Left renal cortex interstitium (tissue), 4 donors: ENCODE measurements at places on chromosomes 5 and 9. TPM values are rescaled to one million over a fixed set of nuclear protein-coding genes. Genes with fewer than 3 reads are reported as not detected.

Gene IGFBPL1
- polyA plus RNA-seq, result 1.5 TPM

Gene SLC25A25
- polyA plus RNA-seq, result 13.5 TPM

Gene GRK6
- polyA plus RNA-seq, result 26.3 TPM

Gene OR2K2
- not detected for polyA plus RNA-seq

Gene LAMC3
- polyA plus RNA-seq, result 23.6 TPM

Gene CTXN3
- not detected for polyA plus RNA-seq

Gene ADRA1B
- polyA plus RNA-seq, result 2.2 TPM

Gene FOXD4L4
- not detected for polyA plus RNA-seq

Gene PELO
- polyA plus RNA-seq, result 28.5 TPM

Gene KLHL9
- polyA plus RNA-seq, result 48.9 TPM

Gene SLC6A3
- 0.88 TPM for polyA plus RNA-seq

Gene ZNF462
- polyA plus RNA-seq, result 34.3 TPM

Gene PTPN3
- polyA plus RNA-seq, result 48.5 TPM

Gene MPDZ
- polyA plus RNA-seq, result 49.7 TPM

Gene C9orf50
- polyA plus RNA-seq, result 0.91 TPM

Gene ARID3C
- polyA plus RNA-seq, result not detected

Gene STC2
- polyA plus RNA-seq, result 1.3 TPM

Gene CNTNAP3B
- polyA plus RNA-seq, result 16.3 TPM

Gene CCDC180
- polyA plus RNA-seq, result 35.0 TPM

Gene UNC5A
- 0.35 TPM for polyA plus RNA-seq

Gene THBS4
- 15.7 TPM for polyA plus RNA-seq

Gene MEGF9
- polyA plus RNA-seq, result 18.0 TPM

Gene FOXD1
- polyA plus RNA-seq, result 23.6 TPM

Gene KCTD16
- 2.5 TPM for polyA plus RNA-seq

Gene EQTN
- not detected for polyA plus RNA-seq

Gene INSYN2B
- 2.7 TPM for polyA plus RNA-seq

Gene SLC34A1
- polyA plus RNA-seq, result 138 TPM

Gene SPINK6
- not detected for polyA plus RNA-seq

Gene CCL27
- polyA plus RNA-seq, result 0.23 TPM

Gene SMIM23
- 0.13 TPM for polyA plus RNA-seq

Gene LECT2
- polyA plus RNA-seq, result 3.6 TPM

Gene NR4A3
- 0.32 TPM for polyA plus RNA-seq

Gene TSSK1B
- 0.09 TPM for polyA plus RNA-seq

Gene SPATA31E1
- not detected for polyA plus RNA-seq

Gene CD74
- polyA plus RNA-seq, result 330 TPM

Gene QRFP
- polyA plus RNA-seq, result 0.58 TPM

Gene MCIDAS
- 0.77 TPM for polyA plus RNA-seq

Gene BARX1
- 0.57 TPM for polyA plus RNA-seq

Gene DRD1
- not detected for polyA plus RNA-seq

Gene FSTL4
- 0.99 TPM for polyA plus RNA-seq

Gene IER5L
- polyA plus RNA-seq, result 20.7 TPM

Gene PCDHGB5
- polyA plus RNA-seq, result 10.2 TPM

Gene OR13D1
- polyA plus RNA-seq, result not detected

Gene IFNA2
- polyA plus RNA-seq, result not detected

Gene PCDHGA12
- polyA plus RNA-seq, result 1.5 TPM

Gene SLC45A2
- polyA plus RNA-seq, result 0.38 TPM

Gene SPATA31C1
- 0.71 TPM for polyA plus RNA-seq

Gene SEMA5A
- polyA plus RNA-seq, result 34.7 TPM

Gene GABRA6
- 0.19 TPM for polyA plus RNA-seq

Gene TAF11L10
- not detected for polyA plus RNA-seq

Gene SHC3
- polyA plus RNA-seq, result 2.5 TPM

Gene SPATA31A3
- polyA plus RNA-seq, result not detected

Gene CLK4
- polyA plus RNA-seq, result 65.8 TPM

Gene PCDHAC1
- polyA plus RNA-seq, result 0.07 TPM

Gene BTNL8
- polyA plus RNA-seq, result 0.27 TPM
